NCI-H1436 treated with DMSO at 0.1 percent for 48 hours (cell line): ENCODE measurements at places on chromosomes 11 and 22.

DNA sequence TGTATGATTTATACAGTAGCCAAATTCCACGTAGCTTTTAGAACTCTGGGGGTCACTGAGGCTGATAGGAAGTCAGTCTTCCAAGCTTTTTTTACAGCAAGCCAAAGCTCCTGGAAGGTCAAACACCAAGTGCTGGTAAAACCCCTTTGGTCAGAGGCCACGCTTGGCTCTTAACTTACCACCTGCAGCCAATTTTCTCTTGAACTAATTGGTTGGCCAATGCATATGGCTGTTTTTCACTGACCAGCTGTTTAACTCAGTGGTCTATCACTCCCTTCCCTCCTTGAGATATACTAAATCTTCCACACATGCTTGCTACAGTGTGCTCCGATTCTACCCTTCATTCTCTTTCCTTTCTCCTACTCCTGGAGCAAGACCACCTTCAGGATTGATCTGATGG lies 116.0 kb downstream of the FAR1 start:
- no peak for DNase-seq

GRCh38 chr11:65919573-65920371 lies 546 bp downstream of the DRAP1 start:
- DNase-seq, result no peak

GRCh38 chr11:36110668-36111410 lies 167.0 kb downstream of the LDLRAD3 start:
- DNase-seq, result no peak

DNA sequence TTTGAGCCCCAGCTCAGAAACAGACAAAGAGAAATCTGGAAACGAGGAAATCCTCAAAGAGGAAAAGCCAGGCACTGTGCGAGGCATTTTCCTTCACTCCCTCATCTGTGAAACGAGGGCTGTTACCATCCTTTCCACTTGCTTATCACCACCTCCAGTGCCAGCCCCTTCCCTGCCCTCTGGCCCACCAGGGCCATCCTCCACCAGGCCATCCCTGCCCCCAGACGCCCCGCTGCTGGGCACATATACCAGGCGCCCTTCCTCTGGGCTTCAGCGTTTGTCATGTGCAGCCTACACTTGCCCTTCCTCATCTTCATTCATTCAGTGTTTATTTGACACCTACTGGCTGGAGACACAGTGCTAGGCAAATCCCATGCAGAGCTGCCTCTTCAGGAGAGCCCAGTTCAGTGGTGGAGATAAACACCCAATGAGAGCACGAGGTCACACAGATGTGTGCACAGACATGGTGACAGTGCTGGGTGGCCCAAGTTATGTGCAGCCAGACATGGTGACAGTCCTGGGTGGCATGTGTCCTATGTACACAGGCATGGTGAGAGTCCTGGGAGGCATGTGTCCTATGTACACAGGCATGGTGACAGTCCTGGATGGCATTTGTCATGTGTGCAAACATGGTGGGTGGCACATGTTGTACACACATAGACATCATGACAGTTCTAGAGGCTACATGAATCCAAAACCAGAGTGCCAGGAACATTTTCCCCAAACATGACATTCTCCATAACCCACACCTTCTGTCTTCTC lies 9.7 kb downstream of the SPTBN2 start:
- no peak for DNase-seq

DNA sequence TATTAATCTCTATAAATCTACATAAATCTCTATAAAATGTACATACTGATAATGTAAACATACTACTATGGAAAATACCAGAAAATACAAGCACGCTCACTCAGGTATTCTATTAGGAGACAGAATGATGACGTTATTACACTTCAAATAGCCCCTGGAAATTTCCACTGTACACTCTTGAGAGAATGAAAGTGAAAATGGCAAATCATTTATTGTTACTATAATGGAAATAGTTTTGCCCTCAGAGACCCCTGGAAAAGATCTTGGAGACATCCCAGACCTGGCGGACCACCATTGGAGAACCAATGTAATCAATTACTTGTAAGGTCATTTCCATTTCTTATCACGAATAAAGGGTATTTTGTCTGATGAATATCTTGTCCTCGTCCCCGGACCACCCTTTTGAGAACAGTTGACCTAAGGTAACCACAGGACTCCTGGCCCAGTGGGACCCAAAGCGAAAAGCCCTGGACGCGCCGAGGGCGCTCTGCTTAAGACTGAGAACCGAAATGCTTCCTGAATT lies 509 bp upstream of the PRRG4 start:
- no peak for DNase-seq

DNA sequence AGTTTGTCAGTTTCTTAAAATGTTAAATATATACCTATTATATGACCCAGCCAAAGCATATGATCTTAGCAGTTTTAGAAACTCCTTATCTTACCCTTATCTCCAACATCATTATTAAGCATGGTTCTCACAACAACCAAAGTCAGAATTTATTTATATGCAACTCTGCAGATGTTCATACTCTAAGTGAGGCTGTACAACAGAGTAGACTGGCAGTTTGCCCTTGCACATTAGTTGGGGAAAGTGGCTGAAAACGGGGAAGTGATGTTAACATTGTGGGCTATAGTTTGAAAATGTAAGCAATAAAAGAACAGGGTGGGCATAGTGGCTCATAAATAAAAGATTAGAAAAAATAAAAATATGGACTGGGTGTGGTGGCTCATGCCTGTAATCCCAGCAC lies 49.7 kb downstream of the ATG16L2 start:
- no peak for DNase-seq

- no peak for DNase-seq
These were observed 72.1 kb downstream of the WNT11 start for GRCh38 chr11:76134239-76134638.

DNA sequence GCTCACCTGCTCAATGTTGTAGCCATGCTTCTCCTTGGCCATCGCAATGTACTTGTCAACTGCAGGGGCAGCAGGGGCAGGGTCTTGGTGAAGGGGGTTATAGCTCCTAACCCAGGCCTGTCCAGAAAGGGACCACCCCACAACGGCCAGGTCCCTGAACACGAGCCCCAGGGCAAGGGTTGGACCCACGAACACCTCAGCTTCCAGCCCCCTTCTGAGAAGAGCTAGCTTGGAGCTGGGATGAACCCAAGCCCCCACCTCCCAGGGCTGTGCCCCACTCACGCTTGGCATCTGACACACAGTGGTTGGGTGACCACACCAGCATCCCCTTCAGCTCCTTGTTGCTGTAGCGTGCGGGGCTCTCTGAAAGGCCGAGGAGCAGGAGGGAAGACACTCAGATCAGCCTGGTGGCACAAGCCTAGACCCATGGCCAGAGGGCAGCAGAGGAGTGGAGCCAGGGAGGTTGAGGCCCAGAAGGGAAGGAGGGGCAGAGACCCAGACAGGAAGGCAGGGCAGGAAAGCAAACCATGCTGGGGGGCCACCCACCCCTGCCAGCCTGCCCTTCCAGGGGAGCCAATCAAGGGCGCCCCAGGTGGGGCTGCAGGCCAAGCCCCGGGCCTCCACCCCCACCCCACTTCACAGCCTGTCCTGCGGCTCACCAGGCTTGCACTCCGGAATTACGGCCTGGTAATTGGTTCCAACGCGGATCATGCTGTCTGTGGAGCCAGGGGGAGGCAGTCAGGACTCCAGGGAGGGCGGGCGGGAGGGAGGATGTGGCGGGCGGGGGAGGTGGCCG lies 1.9 kb downstream of the RCOR2 start:
- DNase-seq, result no peak

DNA sequence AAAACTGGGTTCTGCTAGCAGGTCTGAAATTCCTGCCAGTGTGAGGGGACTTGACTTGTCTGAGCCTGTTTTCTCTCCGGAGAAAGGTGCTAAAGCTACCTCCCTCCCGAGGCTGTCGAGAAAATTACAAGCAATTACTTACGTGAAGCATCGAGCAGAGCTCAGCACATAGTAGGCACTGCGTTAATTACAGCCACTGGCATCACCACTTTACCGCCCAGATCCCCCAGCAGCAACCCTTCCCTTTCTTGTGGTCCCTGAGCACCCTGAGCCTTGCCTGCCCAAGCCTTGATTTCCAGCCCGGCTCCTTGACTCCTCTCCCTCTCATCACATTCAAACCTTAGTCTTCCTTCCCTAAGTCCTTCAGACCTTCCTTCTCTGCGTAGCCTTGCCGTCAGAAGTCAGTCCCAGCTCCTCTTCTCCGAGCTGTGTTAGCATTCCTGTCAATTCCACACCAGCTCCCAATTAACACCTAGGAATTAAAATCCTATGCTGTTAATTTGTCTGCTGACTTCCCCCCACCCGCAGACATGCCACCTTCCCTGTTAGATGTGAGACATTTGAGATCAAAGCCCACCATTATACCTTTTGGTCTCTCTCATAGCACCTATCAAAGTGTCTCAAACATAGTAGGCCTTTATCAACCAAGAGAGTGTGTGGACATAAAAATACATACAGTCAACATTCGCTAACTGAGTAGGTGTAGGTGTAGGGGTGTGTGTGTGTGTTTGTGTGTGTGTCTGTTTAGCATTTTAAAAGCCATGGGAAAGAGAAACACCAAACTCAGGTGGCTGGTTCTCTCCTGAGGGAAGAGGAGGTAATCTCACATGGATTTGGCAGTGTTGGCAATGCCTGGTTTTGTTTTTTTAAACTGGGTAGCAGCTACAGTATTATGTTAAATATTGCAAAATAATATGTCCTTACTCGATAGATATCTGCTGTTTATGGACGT lies 2.8 kb upstream of the KCNJ5 start:
- DNase-seq, result no peak

- DNase-seq, result no peak
These were observed 57.8 kb upstream of the ALDH3B2 start for GRCh38 chr11:67732045-67732787.

DNA sequence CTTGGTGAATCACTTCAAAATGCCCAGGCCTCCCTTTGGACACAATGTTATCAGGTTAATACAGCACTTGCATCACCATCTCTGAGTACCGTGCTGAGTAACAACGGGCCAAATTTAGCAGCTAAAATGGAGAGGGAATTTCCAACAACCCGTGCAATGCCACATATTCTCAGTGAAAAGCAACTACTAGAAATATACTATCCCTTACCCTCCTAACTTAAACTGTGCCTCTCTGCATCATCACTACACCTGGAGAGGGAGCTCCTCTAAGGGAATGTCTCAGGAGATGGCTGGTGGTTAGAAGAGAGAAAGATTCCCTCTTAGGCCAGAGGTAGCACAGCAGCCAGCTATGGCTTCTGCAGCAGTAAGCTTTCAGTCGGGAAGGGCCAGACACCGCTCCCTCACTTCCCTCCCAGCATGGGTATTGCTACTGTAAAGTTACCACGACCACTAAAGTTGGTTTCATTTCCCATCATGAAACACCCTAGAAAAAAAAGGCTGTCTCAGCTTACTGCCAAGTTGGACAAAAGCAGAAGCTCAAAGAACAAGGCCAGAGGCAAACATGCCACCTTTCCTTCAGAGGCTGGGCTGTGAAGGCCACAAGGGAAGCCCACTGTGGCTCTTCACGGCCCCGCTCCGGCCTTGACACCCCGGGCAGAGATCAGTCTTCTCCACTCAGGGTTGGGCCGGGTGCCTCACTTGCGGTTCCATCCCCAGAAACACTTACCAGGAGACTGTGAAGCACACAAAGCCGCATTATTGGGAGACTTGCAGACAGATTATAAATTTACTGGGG lies 3.9 kb downstream of the MAML2 start:
- no peak for DNase-seq

GRCh38 chr11:59267196-59267595 lies 54.5 kb upstream of the MPEG1 start:
- no peak for DNase-seq

- DNase-seq, result no peak
These were observed 75.6 kb upstream of the MYOD1 start for GRCh38 chr11:17643506-17644405.

DNA sequence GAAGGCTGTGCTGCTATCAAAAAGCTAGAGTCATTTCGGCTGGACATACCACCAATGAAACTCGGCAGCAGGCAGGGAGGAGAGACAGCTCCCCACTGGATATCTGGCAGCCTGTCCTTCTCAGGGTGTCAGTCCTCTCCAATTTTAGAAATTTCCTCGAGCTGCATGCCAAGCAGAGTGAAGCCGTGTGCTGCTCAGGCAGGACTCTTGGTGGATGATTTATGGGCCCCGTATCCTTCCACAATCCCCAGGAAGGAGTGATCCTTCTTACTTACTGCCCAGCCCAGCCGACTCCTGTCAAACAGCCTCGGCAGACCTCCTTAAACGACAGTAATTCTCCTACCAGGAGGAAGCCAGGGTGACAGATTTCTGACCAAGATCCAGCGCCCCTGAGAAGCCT lies 410.4 kb downstream of the TENM4 start:
- DNase-seq, result no peak

- DNase-seq, result no peak
These were observed 101.0 kb downstream of the ME3 start for GRCh38 chr11:86571273-86571948.

DNA sequence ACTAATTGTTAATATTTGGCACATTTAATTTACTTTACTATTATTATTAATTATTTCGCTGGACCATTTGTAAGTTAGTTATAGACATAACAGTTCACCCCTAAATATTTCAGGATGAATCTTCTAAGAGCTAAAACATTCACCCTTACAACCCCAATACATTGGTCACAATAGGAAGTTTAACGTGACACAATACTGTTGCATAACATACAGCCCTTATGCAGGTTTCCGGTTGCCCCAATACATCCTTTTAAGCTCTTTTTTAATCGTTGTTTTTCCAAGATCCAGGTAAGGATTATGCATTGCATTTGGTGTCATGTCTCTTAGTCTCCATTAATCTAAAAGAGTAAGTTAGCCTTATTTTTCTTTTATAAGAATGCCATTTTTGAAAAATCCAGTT lies 71.2 kb downstream of the HSD17B12 start:
- no peak for DNase-seq

- no peak for DNase-seq
These were observed 52.6 kb downstream of the RDX start for GRCh38 chr11:110243791-110244190.

DNA sequence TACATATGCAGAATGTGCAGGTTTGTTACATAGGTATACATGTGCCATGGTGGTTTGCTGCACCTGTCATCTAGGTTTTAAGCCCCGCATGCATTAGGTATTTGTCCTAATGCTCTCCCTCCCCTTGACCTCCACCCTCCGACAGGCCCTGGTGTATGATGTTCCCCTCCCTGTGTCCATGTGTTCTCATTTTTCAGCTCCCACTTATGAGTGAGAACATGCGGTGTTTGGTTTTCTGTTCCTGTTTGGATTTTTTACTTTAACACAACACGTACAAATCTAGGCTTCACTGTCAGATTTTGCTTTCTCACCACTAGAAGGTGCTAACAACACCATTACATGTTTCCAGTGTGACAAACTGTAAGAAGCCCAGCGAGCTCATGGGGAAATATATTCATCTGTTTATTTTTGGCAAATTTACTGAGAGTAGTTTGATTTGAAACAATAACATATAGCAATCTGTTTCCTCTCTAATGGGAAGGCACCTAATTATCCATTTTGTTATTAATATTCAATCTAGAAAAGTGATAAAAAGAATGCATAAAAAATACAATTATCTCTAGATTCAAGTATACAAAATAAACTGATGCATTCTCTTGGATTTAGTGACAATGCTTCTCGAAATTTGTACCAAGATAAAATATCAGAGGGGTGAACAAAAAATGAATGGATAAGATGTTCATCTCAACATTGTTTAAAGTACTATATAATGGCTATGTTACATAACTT lies 23.2 kb upstream of the BIRC3 start:
- no peak for DNase-seq

- peak; percentile 55 for DNase-seq
These were observed 134.6 kb downstream of the CCDC34 start for GRCh38 chr11:27228232-27228905.
